Thymus (tissue), 14 donors: ENCODE measurements at places on chromosomes 3 and 15. TPM values are rescaled to one million over a fixed set of nuclear protein-coding genes. Genes with fewer than 3 reads are reported as not detected.

DNA sequence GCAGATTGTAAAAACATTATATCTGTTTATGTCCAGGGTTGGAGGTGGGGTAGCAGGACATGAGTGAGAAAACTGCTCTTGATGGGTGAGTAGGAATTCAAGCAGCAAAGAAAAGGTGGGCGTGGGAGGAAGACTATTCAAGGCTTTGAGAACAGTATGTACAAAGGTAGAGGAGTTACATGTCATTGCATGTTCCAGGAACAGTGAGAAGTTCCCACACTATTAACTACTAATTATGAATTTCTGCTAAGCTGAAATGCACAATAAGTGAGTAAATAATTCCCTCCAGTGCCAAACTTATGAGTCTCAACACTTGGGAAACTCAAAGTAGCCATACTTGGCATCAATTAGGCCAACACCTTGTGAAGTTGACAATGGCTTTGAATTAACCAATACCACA lies 80.1 kb downstream of the SRGAP3 start:
- DNase-seq, result no peak

DNA sequence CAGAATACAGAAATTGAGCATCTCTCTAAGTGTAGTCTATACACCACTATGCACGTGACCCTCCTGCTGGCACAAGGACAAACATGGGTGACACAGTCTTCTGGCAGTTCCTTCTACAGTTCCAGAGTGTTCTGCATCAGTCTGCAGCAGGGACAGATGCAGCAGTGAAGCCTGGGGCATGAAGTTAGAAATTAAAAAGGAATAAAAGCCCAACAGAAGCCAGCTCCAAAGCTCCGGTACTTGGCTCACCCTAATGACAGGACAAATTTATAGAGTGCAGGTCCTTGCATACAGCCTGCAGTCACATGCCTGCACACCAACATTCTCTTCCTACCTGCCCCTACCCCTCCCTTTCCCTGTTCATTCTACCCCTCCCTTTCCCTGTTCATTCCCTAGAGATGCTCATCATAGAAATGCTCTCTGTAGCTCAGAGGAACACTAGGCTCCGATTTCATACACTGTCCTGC lies 15.0 kb downstream of the UACA start:
- DNase-seq, result no peak

GRCh38 chr15:63836579-63836978 lies 2.8 kb upstream of the HERC1 start:
- no peak for DNase-seq

DNA sequence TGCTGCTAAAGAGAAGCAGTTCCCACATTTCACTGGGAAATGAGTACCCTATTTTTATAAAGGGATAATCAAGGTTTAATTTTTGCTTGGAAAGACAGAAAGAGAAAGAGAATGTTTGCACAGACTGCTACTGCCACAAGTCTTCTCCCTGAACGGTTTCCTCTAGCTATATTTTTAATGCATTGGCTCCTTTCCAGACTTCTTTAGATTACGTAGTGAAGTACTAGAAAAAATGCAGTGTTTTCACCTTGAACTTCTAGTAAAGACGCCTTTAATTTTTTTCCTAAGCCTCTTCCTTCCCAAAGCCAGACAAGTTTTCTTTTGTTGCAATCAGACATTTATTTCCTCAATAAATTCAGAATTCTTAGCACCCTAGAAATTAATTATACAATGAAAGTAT lies 248.3 kb upstream of the CCDC54 start:
- no peak for DNase-seq

GRCh38 chr3:150237490-150237889 lies 170.6 kb upstream of the TSC22D2 start:
- DNase-seq, result no peak

DNA sequence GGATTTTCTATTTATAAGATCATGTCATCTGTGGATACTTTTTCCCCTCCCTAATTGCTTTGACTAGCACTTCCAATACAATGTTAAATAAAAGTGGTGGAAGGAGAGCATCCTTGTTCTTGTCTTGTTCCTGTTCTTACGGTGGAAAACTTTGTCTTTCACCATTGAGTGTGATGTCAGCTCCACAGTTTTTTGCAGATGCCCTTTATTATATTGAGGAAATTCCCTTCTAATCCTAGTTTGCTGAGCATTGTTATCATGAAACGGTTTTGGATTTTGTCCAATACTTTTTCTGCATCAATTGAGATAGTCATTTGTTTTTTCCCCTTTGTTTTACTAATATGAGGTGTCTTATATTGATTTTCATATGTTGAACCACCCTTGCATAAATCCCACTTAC lies 19.9 kb upstream of the IL20RB start:
- DNase-seq, result no peak

GRCh38 chr15:48778331-48778730 lies 32.5 kb downstream of the CEP152 start:
- DNase-seq, result no peak

DNA sequence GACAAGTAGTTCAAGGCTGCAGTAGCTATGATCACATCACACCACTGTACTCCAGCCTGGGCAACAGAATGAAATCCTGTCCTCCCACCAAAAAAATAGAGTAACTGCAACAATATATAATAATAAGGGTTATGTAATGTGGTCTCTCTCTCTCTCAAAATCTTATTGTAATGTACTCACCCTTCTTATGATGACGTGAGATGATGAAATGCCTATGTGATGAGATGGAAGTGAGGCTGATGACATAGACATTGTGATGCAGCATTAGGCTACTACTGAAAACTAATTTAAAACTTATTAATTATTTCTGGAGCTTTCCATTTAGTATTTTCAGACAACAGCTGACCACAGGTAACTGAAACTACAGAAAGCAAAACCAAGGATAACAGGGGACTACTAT lies 27.4 kb downstream of the TASOR start:
- no peak for DNase-seq

- DNase-seq, result no peak
Observed at GRCh38 chr3:61893840-61894566, 332.6 kb downstream of the PTPRG start.

GRCh38 chr3:165359005-165359404 lies 162.8 kb upstream of the SLITRK3 start:
- DNase-seq, result no peak

- peak; percentile 57 for DNase-seq
Observed at GRCh38 chr3:52428151-52429005, 16.5 kb downstream of the SEMA3G start.

DNA sequence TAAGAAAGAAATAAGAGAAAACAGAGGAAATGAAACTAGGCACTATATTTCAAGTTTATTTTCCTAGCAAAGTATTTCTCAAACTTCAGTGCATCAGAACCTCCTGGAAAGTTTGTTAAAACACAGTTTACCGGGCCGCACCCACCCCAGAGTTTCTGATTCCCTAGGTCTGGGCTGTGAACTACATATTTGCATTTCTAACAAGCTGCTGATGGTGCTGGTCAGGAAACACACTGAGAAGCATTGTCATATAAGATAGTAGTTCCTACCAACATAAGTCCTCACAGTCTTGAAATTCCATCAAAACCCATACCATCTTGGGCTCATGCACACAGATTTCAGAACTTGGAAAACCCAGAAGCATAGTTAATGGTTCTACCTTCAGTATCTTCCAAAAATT lies 8.3 kb downstream of the SLC9A9 start:
- no peak for DNase-seq

- DNase-seq, result no peak
Observed at GRCh38 chr15:72098040-72098439, 19.9 kb downstream of the MYO9A start.

DNA sequence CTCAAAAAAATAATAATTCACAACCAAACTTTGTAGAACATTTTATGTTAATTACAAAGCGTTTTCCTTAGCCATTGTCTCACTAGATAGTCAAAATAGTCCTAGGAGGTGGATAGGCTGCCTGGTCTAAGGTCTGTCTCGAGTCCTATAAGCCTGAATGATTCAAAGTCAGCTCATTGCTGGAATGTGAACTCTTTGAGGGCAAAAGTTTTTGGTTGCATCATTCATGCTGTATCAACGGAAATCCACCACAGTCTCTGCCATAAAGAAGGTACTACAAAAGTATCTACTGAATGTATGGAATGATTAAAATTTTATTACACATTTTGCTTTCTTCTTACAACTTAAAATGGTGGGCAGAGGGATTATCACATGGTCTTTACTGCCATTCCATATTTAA lies 387.3 kb upstream of the RARB start:
- DNase-seq, result no peak

GRCh38 chr3:194875581-194876402 lies 190.1 kb downstream of the FAM43A start:
- no peak for DNase-seq

DNA sequence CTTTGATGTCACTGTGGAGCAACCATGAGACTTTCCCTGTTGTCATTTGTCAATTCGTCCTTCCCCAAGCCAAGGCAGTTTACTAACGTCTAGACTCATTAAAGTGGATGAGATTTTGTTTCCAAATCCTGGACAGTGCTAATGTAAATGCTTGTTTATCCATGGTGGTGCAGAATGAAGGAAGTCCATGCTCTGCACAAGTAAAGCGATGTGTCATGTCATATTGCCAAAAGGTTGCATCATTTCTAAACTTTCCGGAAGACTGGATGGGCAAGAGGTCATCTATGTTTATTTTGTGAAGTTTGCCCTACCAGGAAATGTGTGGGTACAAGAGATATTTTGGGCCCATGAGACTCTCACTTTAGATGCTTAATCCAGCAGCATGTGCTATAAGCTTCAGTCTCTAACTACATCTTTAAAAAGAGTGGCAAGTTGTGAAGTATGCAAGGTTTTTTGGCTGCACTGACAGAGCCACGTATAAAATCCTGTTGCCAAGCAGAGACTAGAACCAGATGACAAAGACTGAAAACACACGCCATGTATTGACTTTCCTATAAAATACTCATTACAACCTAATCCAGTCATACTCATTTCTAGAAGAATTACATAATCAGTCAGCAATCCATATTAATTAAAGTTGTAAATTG lies 72.1 kb upstream of the FNDC3B start:
- DNase-seq, result no peak

DNA sequence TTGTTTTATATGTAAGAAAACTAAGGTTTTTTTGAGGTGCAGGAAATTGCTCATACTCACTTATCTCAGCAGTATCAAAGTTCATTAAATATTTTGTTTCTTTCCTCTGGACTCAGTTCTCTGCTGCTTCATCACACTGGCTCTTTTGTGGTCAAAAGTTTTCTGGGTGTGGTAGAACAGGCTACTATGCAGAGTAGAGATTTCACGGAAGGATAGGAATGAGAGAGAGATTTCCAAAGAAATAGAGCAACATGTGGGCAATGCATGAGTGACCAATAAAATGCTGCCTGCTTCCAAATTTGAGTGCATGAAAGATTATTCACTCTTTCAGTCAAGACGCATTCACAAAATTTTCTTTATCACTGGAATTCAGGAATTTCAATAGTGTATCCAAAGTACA lies 577.3 kb upstream of the SEMA6D start:
- DNase-seq, result no peak

- DNase-seq, result no peak
Observed at GRCh38 chr3:112464264-112464663, 35.0 kb downstream of the BTLA start.

GRCh38 chr3:54633444-54634121 lies 294.3 kb downstream of the LRTM1 start:
- DNase-seq, result no peak

GRCh38 chr3:123239756-123240155 lies 38.0 kb downstream of the SEC22A start:
- no peak for DNase-seq

DNA sequence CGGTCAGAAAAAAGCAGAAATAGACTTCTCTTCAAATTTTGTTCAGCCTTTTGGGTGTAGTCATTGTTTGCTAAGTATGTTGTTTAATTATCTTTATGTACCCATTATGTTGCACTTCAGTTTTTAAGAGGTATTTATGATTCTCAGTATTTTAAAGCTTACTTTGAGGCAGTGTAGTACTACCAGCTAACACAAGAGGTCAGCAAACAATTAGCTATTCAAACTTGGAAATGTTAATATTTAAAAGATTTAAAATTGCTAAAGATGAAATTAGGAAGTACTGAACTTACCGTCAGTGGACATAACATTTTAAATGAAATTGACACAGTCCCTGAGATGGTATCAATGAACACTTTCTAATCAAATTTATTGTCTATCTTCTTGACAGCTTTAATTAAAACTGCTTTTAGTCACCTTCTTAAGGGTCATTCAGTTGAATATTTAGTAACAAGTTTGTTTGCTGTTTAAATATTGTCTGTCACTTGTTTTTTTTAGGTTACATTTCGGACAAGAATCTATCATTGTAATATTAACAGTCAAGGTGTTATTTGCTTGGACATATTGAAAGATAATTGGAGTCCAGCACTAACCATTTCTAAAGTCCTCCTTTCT lies 28.1 kb downstream of the NKIRAS1 start:
- DNase-seq, result no peak

DNA sequence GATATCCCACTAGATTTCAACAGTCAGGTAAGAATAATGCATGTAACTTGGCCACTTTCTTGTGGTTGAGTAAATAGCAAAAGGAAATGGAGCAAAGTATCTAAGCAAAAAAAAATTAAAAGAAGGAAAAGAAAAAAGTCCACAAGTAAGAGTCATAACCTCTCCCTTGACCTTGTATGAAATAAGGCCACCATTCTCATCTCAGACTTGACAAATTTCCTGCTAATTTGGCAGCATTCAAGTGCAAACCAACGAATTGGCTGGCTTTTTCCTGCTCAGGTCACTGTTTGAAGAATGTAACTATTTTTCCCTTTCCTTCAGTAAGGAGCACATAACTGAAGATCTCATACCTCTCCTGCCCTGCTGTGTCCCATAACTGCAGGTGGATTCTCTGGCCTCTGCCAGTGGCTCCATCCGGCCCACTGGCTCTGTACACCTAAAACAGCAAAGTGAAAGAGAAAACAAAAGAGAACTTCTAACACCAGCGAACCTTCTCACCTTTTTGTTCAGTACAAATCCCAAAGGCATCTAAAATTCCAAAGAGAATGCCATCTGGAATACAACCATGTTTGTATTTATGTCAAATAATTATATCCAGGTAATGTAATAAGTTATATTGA lies 33.4 kb upstream of the RSL24D1 start:
- no peak for DNase-seq

- DNase-seq, result no peak
Observed at GRCh38 chr15:90004671-90005070, 3.5 kb downstream of the ZNF710 start.

Gene GOLGA6L1
- polyA plus RNA-seq, result 0.18 TPM

Gene SLC38A3
- 0.18 TPM for polyA plus RNA-seq

Gene TTLL13
- polyA plus RNA-seq, result 0.32 TPM

Gene SLC7A14
- 0.05 TPM for polyA plus RNA-seq

Gene TMIE
- 0.57 TPM for polyA plus RNA-seq

Gene KLHL40
- polyA plus RNA-seq, result 0.16 TPM

Gene ARHGAP31
- 3.5 TPM for polyA plus RNA-seq

Gene SPTBN5
- polyA plus RNA-seq, result 1.6 TPM

Gene FBXW12
- 0.07 TPM for polyA plus RNA-seq

Gene DPPA2
- 0.62 TPM for polyA plus RNA-seq

Gene GHSR
- polyA plus RNA-seq, result not detected

Gene PEX5L
- polyA plus RNA-seq, result 0.27 TPM

Gene IP6K2
- 134 TPM for polyA plus RNA-seq

Gene LRRC34
- 2.6 TPM for polyA plus RNA-seq

Gene GOLGA8T
- 0.07 TPM for polyA plus RNA-seq

Gene CA12
- 0.16 TPM for polyA plus RNA-seq
